Activated CD8-positive, alpha-beta memory T cell treated with anti-CD3 and anti-CD28 coated beads for 1 hour (primary cell): ENCODE measurements at places on chromosomes 16 and 17.

GRCh38 chr17:36524428-36524876 lies 10.2 kb downstream of the MYO19 start:
- DNase-seq, result no peak

- DNase-seq, result no peak
These were observed 1.2 kb upstream of the COX6A2 start for GRCh38 chr16:31429314-31429713.

DNA sequence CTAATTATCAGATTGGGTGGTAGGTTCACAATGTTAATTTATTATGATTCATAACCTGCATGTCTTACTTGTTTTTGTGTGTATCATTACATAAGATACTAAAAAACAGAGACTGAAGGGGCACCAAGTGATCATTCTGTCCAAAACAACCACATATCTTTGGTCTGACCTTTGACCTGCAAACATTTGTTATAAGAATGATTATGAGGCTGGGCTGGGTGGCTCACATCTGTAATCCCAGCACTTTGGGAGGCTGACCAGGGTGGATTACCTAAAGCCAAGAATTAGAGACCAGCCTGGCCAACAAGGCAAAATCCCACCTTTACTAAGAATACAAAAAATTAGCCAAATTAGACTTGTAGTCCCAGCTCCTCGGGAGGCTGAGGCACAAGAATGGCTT lies 116.4 kb downstream of the SPAG9 start:
- DNase-seq, result no peak

DNA sequence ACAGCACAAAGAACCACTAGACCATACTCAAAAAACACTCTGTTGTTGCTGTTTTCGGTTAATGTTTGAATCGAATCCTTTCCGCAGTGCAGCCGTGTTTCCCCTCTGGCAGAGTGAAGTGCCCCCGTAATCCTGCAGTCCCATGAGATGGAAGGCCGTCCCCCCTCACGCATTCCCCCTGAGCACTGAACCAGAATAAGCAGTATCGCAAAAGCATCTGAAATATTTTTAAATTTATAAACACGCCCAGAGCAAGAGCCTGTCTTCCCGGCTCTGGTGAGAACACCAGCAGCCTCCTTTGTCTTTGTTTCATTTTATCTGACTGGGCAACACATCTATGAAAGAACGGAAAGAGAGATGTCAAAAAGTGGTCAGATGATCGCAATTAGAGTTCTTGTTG lies 121.0 kb upstream of the ADAMTS18 start:
- DNase-seq, result no peak

GRCh38 chr17:63764716-63765115 lies 8.7 kb downstream of the CCDC47 start:
- no peak for DNase-seq

DNA sequence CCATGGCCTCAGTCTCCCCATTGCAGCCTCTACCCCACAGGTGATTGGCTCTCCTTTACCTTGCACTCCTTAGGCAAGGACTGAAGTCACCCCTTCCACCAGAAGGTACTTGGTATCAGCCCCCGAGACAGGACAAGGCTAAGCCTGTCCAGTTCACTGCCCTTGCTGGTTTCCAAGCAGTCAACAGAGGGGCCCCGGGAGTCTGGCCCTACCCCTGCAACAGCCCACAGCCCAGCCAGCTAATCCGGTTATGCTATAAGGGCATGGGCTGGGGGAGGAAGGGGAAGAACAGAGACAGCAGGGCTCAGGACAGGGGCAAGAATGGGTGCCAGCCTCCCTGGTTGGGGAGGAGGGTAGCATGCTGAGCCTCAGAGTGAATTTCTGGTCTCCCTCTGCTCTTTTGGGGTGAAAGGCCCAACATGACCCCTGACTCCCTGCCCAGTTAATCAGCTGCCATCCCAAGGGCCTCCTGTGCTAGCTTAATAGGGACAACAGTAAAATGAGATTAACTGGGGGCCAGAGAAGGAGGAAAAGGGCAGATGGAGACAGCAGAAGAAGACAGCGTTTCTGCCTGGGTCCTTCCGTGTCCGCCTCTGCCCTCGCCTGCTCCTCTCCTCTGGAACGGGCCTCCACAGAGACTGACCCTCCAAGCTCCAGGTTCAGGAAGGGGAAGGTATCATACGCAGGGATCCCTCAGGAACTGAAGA lies 10.7 kb downstream of the DLG4 start:
- no peak for DNase-seq

GRCh38 chr16:4261557-4262172 lies 11.2 kb downstream of the TFAP4 start:
- no peak for DNase-seq

- no peak for DNase-seq
These were observed 167.5 kb downstream of the PRKCA start for GRCh38 chr17:66469890-66470289.

GRCh38 chr16:79587897-79588296 lies 12.6 kb downstream of the MAF start:
- DNase-seq, result no peak

DNA sequence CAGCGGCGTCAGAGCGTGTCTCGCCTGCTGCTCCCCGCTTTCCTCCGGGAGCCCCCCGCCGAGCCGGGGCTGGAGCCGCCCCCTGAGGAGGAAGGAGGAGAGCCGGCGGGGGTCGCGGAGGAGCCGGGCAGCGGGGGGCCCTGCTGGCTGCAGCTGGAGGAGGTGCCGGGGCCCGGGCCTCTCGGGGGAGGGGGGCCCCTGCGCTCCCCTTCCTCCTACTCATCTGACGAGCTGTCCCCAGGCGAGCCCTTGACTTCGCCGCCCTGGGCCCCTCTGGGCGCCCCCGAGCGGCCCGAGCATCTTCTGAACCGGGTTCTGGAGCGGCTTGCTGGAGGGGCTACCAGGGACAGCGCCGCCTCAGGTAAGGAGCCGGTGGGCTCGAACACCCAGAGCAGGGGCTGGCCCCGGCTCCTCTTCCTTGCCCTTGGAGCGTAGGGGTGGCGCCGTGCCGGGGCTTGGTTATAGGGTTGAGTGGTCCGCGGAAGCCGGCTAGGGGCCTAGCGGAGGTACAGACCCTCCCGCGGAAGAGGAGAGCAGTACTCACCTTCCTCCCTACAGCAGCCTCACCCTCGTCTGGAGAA lies 841 bp downstream of the RAPGEFL1 start:
- DNase-seq, result no peak

GRCh38 chr17:64216000-64216337 lies 47.1 kb downstream of the TEX2 start:
- no peak for DNase-seq
